ENCODE measurements at places on chromosomes 16 and 17.

- no peak for DNase-seq
Observed at GRCh38 chr16:71552698-71553503, 24.0 kb downstream of the TAT start.

GRCh38 chr17:40813804-40814203, 8.6 kb downstream of the KRT10 start:
- DNase-seq, result no peak

DNA sequence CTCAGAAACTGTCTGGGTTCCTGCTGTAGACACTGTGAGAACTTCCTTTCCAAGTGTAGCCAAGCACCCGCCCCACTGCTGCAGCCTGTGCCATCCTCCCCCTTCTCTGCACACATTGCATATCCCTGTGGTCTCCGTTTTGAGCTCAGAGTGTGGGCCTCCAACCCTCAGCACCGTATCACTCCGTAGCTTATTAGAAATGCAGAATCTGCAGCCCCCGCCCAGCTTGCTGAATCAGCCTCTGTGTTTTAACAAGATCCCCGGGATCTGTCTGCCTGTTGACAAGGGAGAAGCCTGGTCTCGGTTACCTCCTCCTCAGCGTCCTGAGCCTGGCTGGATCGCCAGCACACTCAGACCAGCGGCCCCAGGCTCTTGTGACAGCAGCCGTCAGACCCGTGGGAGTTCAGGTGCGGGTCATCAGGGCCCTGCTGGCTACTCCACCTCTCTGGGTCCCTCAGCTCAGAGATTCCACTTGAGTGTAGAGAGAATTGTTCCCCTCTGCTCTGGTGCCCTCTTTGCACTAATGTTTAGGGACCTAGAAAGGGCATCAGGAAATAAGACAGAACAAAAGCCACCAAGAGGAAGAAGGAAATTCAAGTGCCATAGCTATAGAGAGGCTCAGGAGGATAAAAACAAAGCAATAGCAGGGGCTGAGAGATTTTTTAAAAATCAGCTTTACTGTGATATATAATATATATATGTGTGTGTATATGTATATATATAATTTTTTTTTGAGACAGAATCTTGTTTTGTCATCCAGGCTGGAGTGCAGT, 92.3 kb downstream of the PITPNC1 start:
- peak; percentile 35 for DNase-seq

DNA sequence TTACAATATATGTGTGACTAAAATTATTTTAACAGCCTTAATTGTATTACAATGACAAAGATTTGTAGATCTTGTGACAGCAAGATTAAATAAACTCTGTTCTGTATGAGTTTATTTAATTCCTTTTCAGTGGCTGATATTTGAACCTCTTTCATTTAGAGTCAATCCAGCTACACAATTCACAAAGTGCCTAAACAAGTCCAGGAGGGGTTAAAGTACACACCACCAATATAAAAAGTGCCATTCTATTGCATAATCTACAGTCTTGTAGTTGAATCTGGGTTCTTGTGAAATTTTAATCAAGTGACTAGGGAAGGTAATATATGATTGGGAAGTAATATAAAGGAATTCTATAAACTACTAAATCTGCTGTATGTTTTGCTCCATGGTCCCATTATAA, 3.9 kb upstream of the NFAT5 start:
- DNase-seq, result peak; percentile 19

DNA sequence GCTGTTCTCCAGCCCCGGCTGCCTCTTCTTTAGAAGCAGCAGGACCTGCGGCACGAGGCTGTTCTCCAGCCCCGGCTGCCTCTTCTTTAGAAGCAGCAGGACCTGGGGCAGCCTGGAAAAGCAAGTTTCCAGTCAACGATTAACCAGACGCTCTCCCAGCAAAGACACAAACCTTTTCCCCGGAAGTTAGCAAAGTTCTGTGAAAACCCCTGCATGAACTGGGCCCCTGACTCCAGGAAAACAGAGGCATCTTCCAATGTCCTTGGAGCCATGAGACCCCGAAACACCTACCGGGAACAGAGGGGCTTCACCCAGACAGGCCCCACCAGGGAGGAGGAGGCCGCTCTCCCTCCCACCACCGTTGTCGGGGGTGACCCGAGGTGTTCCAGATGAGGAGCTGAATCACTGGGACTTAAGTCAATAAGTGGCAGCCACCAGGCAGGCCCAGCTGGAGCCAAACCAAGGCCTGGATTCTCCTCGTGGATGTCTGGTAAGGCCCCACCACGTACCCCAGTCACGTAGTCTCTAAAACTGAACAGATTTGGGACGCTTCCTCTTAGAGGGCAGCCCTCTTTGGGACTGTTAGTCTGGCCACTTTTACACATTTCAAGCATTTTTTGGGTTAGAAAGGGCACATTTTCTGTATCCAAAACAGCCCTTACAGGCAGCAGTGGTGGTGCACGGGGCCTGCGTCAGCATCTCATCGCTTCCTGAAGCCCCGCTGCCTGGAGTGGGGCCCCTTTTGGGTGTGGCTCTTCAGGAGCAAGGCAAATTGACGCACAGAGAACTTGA, at the start of gene RPH3AL:
Gene RPH3AL (minus strand): TSS at position 387 of the 792 bp plus-strand sequence. CDS start 25,264 bp downstream, outside the sequence.
- peak; percentile 38 for DNase-seq

GRCh38 chr17:17732892-17733670, 51.8 kb downstream of the RAI1 start:
- no peak for DNase-seq

DNA sequence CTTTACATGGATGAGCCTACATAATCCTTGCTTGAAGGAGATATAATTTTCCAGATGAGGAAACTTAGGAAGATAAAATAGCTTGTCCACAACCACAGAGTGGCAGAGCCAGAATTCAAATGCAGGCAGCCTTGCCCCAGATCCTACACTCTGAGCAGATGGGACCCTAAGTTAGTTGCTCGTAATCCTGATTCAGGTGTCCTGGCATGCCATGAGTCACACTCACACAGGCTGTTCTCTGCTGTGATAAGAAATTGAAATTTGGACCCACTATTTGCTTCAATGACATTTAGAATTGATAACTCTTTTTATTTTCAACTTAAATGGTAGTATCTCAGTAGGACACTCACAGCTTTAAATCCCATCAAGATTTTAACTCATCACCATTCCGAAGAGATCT, 150.7 kb upstream of the CACNG5 start:
- no peak for DNase-seq

DNA sequence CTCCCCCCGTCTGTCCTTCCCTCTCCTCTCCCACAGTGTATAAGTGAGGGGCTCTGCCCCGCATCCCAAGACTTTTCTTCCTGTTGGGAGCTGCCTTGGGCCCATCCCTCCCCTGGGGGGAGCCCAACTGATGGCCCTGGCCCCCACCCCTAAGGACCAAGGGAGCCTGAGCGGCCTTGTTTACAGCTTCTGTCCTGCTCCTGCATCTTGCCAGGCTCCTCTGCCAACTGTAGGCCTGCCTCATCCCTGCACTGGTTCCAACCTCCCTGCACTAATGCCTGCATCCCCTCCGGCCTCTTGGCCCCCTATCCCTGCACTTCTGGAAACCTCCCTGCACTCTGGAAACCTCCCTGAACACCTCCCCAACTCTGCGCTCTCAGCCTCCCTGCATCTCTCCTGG, 1.4 kb upstream of the PAGR1 start:
- DNase-seq, result no peak

DNA sequence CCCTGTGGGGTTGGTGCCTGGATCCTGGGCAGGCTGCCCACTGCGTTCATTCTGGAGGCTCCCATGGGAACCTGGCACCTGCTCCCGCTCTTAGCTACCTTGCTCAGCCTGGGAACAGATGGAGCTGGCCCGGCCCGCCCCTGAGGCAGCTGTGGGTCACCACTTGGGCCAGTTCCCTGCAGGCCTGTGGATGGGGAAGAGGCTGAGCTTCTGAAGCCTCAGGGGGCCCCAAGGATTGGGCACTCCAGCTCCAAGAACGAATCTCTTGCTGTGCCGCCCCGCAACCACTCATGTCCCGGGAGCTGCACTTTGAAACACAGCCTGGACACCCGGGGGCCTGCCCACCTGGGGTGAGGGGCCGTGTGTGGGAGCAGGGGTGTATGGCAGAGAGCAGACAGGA, 37.7 kb downstream of the BAHCC1 start:
- no peak for DNase-seq

- no peak for DNase-seq
Observed at GRCh38 chr16:56312028-56312300, 113.4 kb downstream of the AMFR start.

- DNase-seq, result peak; percentile 78
Observed at GRCh38 chr16:648071-648780, 939 bp upstream of the WDR90 start.

GRCh38 chr17:38715216-38715943, 10.3 kb downstream of the MLLT6 start:
- DNase-seq, result no peak

- DNase-seq, result no peak
Observed at GRCh38 chr17:52106072-52106471, 52.4 kb downstream of the CA10 start.

DNA sequence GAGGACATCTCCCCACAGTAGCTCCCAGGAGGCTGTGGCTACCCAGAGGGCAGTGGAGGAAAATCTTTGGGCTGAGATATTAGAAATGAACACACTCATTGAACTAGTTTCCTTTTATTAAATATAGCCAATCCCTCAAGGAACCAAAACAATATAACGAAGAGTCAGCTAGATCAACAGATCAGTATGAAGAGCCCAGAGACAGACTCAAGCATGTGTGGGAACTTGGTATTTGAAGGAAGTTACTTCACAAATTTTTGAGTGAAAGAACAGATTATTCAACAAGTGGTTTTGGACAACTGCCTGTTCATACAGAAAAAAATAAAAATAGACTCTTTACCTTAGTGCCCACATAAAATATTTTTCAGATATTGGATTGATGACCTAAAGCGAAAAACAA, 183.6 kb upstream of the PMFBP1 start:
- DNase-seq, result no peak

DNA sequence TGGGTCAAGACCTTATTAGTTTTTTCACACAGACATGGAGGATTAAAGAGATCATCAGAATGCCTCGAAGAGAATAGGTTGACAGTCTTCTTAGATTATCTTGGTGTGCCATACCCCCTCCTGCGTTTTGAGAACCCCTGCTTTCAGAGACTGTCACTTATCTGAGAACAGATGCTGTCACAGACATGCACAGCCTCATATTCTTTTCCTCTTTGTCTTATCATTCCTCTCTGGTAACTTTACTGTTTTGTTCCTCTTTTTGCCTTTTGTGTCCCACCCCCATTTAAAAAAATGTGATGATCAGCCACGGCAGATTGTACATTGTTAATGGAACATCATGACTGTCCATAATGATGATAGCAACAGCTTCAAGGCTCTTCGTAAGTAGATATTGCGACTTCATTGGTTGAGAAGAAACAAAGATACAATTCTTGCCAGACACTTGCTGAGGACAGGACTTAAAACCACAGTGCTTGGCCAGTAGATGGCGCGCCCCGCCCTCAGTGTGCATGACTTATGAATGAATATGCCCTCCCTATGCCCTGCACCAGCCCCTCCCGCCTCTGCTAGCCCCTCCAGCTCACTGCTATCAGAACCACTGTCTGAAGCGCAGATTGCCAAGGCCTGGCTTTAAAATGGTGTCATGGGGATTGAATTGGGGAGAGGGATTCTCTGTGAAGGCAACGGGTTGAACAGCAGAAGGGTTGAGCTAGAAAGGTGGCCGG, 2.6 kb upstream of the PITPNC1 start:
- DNase-seq, result peak; percentile 97

DNA sequence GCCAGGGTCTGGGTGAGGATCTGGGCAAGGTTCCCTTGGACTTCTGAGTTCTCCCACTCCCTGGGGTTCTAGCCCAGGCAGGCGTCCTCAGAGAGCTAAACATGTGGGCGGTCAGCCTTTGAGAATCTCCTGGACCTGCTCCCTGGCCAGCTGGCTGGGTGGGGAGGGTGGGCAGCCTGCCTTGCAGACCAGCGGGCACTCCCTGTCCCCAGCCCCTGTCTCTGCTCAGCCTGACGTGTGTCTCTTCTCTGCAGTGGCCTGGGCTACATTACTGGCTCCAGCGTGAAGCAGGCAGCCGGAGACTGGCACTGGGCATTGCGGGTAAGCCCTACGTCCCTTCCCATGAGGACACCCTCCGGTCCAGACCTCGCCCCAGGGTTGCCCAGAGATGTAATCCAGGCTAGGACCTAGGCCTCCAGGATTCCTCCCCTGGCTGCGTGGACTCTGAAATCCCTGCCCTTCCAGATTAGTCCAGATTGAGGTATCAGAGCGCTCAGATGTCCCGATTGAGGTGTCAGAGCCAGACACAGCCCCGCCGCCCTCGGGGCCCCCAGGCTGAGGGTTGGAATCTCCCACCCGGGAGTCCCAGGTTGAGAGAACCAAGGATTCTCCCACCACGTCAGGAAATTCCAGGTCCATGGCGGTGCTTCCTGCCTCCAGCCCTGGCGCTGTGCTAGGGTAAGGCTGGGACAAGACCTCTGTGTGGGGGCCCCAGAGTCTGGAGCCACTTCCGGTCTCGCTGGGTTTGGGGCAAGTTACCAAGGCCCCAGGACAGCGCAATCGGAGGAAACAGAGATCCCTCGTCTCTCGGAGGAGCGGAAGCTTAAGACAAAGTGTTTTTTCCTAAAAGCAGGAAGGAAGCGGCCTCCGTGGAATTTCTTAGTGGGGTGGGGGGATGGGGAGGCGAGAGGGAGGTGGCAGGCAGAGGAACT, 24.1 kb downstream of the MYBBP1A start:
- no peak for DNase-seq

- no peak for DNase-seq
Observed at GRCh38 chr17:33751702-33752065, 458.6 kb upstream of the ASIC2 start.

GRCh38 chr16:52708476-52708875, 161.5 kb upstream of the TOX3 start:
- no peak for DNase-seq

- no peak for DNase-seq
Observed at GRCh38 chr17:22266231-22266630, 573.9 kb downstream of the KCNJ18 start.

- no peak for DNase-seq
Observed at GRCh38 chr16:15658149-15658548, 8.1 kb downstream of the NDE1 start.

GRCh38 chr16:4241928-4242283, at the start of gene SRL:
SRL (minus strand) TSS chr16:4242080; CDS start chr16:4242067, 13 bp downstream.
- DNase-seq, result no peak

GRCh38 chr17:40364121-40364861, at the start of gene GJD3:
GJD3 (minus strand) TSS chr17:40364737; CDS start chr17:40363815, 922 bp downstream.
- no peak for DNase-seq

- DNase-seq, result no peak
Observed at GRCh38 chr17:1755252-1755826, 6.5 kb upstream of the SERPINF1 start.

GRCh38 chr17:74082886-74083285, 120.6 kb upstream of the RPL38 start:
- DNase-seq, result no peak

- peak; percentile 42 for DNase-seq
Observed at GRCh38 chr17:73307130-73307529, 4.7 kb downstream of the CDC42EP4 start.

DNA sequence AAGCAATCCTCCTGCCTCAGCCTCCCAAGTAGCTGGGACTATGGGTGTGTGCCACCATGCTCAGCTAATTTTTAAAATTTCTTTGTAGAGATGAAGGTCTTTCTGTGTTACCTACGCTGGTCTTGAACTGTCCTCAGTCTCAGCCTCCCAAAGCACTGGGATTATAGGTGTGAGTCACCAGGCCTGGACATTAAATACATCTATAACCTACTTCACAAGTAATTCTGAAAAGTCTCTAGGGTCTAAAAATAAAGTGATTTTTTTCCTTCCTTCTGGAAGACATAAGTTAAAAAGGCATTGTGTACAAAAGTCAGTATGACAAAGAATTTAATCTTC, 118.3 kb downstream of the PARN start:
- no peak for DNase-seq
